ENCODE measurements at places on chromosomes 12 and 14.

- DNase-seq = no peak
Observed at GRCh38 chr14:95623195-95623594, 63.0 kb upstream of the TCL1B start.

GRCh38 chr14:53850714-53851296 lies 105.8 kb downstream of the BMP4 start:
- DNase-seq = no peak

- no peak for DNase-seq
Observed at GRCh38 chr14:37318938-37319337, 121.2 kb downstream of the MIPOL1 start.

DNA sequence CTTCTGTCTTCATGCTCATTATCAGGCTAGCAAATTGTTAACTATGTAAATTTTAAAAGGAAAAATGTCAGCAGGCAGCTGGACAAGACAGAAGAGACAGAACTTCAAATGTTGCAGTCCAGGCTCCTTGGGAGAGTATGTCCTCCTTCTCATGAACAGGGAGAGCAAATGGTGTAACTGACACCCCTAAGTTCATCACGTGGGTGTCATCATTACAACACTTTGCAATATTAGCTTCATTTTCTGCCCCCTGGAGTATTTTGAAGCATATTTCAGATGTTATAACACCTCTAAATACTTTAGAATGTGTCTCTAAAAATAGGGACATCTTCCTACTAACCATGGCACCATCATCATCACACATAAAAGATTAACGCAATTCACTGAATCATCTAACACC lies 62.1 kb downstream of the ZNF664 start:
- DNase-seq = no peak

DNA sequence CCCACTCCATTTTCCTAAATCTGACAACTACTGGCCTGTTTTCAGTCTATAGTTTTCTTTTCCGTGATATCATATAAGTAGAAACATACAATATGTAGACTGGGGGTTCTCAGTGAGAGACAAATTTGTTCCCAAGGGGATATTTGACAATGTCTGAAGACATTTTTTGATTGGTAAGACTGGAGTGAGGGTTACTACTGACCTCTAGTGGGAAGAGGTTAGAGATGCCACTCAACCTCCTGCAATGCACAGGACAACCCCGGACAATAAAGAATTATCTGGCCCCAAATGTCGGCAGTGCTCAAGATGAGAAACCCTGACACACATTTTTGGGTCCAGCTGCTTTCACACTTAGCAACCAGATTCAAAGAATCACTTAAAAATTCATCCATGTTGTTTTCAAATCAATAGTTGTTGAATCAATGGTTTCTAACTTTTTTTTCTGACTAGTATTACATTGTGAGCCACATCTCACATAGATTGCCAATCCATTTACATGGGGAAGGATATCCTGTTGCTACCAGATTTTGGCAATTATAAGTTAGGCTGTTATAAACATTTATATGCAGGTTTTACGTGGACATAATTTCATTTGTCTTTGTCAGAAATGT lies 307.1 kb downstream of the RPL10L start:
- DNase-seq = peak; percentile 0

DNA sequence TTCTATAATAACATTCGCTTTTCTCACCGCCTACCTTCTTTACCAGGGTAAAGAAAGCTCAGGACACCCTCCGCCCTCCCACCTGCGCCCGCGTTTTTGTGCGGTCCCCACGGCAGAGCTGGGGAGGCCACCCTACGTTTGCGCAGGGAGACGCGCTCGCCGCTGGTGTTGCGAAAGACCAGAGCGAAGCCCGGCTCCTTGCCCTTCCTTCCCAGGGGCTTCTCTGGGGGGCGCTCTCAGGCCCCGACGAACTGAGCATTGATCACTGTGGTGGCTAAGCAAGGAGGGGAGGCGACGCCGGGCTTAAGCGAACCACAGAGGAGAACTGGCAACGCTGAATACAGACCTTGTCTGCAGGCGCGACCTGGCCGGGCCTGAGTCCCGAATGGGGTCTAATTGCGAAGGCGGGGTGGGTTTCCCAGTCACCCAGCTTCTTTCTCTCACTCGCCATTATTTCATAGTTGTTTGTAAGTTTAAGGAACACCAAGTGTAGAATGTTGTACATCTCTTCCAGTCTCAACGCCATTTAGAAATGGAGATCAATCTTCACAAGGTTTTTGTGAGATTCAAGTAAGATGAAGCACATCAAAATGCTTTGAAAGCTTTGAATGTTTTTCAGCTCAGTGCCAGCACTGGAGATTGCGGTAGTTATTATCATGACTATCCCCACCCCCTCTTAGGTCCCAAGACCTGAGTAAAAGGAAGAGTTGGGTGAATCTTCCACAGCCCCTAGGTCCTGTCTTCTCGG lies 1.7 kb upstream of the NKX2-1 start:
- DNase-seq = no peak

DNA sequence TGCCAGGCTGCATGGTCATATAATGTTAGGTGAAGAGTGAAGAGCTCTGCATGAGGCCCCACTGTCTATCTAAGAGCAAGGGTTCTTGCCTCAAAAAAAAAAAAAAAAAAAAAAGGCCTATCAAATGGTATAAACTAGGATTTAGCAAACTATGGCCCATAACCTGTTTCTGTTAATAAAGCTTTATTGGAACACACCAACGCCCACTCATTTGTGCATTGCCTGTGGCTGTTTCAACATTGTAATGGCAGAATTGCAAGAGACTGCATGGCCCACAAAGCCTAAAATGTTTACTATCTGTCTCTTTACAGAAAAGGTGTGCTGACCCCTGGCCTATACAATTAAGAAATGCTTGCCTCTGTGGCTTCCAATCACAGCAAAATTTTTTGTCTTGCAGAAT lies 12.8 kb downstream of the PLEKHG7 start:
- DNase-seq = no peak

GRCh38 chr12:100381379-100381778 lies 24.5 kb downstream of the SLC17A8 start:
- no peak for DNase-seq

- no peak for DNase-seq
Observed at GRCh38 chr12:109448272-109448671, 28.8 kb downstream of the KCTD10 start.

DNA sequence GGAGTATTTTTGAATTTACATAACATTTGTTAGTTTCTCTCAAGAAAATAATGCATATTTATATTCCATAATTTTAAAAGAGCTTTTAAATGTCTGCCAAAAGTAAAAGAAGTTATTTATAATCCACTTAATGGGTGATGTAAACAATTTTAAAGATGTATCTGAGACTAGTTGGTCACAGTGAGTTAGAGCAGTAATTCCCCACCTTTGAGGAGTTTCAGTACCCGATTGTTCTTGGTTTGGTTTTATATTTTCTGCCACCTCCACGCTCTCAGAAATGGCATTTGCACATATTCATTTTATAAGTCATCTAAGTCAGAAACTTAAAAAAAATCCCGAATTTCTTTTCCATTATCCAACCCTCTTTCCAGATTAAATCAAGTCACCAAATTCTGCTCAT lies 153.2 kb downstream of the SLC35F4 start:
- no peak for DNase-seq

DNA sequence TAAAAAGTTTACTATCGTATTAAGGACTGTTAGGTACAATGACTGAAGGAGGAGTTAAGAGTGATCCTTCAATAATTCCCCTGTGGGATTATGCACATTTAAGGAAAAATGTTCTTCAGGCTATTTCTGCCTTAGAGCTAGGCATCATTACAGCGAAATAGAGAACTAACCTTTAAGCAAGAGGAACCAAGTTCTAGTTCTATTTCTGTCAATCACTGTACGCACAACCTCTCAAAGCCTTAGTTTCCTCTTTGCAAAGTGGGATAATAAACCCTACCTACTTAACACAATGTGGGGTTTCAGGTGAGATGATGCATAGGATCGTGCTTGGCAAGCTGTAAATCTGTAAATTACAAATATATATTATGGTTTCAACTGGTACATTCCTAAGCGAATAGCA lies 15.4 kb downstream of the NTF3 start:
- DNase-seq = no peak

GRCh38 chr12:780750-781379 lies 28.5 kb downstream of the WNK1 start:
- no peak for DNase-seq

- no peak for DNase-seq
Observed at GRCh38 chr14:95730126-95730525, 16.2 kb upstream of the TCL1A start.

DNA sequence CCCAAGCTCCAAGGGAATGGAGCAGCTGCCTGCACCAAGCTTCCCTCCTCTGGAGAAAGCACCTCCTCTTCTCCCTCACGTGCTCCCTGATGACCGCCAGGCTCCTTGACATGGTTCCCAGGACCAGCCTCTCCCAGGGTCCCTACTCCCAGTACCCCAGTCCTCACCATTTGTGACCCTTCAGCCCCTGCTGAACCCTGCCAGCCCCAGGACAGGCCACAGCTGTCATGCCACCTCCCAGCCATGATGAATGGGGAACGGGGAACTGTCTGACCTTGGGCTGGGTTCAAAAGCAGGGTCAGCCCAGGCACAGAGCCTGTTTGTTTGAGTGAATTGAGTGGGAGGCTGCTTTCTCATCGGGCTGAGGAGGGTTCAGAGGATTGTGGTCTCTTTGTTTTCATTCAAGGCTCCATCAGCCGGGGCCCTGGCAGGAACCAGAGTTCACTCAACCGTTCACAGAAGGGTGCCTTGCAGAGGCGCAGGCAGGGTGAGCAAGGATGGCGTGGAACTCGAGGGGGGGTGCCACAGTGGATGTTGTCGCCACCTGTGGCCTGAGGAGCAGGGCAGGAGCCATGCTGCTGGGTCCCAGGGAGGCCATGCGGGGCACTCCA lies 344.5 kb upstream of the SFSWAP start:
- no peak for DNase-seq

- DNase-seq = peak; percentile 42
Observed at GRCh38 chr14:32933629-32934072, 5.0 kb upstream of the NPAS3 start.

DNA sequence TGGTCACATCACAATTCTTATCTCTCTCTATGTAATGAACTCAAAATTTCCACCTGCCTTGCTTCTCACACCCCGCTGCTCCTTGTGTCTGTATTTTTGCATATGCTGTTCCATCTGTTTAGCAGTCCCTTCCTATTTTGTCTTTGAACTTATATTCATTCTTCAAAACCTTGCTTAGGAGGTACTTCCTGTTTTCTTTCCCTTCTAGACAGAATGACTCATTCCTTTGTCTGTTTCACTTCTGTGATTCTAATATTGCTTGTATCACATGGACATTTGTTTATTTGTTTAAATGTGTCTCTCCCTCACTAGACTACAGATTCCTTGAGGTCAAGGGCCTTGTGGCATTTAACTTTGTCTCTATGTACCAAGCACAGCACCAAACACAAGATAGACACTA lies 424.2 kb downstream of the ETNK1 start:
- no peak for DNase-seq

DNA sequence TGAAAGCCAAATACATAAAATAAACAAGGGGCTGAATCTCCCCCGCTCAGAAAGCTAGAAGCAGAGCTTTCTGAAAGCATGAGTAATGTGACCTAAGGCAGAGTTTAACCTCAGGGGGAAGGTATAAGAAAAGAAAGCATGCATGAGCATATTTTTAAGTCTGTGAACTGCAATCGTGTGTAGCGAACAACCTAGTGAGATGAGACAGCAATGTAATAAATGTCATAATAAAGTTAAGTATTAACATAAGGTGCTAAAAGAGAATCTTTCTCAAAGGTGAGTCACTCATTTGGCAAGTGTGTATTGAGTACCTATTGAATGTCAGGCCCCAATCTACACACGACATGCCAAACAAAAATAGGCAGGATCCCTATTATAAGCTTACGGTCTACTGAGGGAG lies 14.2 kb upstream of the WDR20 start:
- no peak for DNase-seq

GRCh38 chr12:66033151-66033550 lies 97.4 kb downstream of the LLPH start:
- DNase-seq = no peak

- peak; percentile 62 for DNase-seq
Observed at GRCh38 chr12:131573631-131574394, 137.1 kb upstream of the SFSWAP start.

DNA sequence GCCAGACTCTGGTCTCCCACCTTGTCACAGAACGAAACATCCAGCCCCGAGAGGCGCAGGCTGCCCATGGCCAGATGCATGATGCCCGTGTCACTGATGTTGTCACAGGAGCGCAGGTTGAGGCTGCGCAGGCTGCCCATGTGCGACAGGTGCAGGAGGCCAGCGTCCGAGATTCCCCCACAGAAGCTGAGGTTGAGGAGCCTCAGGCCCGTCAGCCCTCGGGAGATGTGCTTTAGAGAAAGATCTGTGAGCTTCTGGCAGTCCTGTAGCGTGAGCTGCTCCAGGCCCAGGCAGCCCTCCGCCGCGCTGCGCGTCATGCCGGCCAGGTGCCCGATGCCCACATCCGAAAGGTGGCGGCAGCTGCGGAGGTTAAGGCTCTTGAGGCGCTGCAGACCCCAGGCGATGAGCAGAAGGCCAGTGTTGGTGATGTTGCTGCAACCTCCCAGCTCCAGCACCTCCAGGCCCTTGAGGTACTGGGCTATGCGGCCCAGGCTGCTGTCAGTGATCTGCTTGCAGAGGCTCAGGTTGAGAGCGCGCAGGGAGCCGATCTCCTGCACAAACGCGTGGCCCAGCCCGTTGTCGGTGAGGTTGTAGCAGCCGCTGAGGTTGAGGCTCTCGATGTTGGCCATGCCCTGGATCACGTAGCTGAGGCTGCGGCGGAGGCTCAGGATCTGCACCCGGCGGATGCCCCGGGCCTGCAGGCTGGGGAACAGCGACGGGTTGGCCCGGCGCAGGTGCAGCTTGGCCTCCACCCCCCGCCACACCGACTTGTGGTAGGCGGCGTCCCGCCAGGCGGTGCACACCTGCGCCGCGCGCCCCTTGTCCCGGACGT lies 991 bp downstream of the FBXL14 start:
- DNase-seq = peak; percentile 61
